Esophagus squamous epithelium (tissue), 5 donors: ENCODE measurements at places on chromosomes 12 and 14.

- no peak for DNase-seq
Measured at GRCh38 chr12:50234347-50234746, 49.0 kb downstream of the LIMA1 start.

DNA sequence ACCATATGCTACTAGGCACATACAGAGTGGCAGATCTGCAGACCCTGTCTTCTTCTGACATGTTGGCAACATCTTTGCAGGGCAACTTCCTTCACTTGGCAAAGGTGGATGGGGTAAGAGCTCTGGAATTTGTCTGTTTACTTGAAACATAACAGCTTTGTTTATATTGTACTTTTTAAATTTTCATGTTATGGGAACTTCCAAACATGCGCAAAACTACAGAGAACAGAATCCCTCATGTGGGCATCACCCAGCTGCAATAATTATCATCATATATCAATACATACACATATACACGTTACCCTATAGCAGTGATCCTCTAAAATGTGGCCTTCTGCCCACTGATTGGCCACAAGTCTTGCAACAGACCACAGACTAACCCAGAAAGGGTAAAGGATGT is 103.4 kb downstream of the STAB2 start:
- no peak for DNase-seq

DNA sequence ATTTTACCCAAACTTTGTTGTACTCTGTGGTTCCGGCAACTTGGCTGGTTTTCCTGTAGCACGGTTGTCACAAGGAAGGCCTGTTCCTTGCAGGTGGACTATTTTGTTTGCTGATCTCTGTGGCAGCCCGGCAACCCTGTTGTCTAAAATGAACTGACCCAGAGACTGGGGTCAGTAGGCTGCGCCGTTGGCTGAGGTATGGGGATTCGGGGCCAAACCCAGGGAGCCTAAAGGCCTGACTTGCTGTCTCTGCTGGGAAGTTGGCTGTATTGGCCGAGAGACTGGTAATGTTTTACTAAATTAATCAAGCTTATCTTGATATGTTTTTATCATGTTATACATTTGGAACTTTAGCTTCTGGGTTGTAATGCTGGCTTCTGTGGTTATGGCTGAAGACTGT is 13.8 kb downstream of the SMIM41 start:
- no peak for DNase-seq

DNA sequence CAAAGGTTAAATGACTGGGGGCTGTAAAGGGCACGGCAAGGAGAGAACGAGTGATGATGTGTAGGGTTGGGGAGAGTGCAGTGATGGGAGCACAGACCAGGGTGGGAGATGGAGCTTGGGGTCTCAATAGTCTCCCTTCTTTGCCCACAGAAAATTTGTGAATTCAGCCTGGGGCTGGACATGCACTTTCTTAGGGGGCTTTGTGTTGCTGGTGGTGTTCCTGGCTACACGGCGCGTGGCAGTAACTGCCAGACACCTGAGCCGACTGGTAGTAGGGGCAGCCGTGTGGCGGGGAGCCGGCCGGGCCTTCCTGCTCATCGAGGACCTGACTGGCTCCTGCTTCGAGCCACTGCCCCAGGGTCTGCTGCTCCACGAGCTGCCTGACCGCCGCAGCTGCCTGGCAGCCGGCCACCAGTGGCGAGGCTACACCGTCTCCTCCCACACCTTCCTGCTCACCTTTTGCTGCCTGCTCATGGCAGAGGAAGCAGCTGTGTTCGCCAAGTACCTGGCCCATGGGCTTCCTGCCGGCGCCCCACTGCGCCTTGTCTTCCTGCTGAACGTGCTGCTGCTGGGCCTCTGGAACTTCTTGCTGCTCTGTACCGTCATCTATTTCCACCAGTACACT is 1.7 kb downstream of the FITM1 start:
- DNase-seq, result no peak
